ENCODE measurements at places on chromosomes 6 and 20. TPM values are rescaled to one million over a fixed set of nuclear protein-coding genes. Genes with fewer than 3 reads are reported as not detected.

The MYL9 gene
- total RNA-seq: 2.0 TPM

The CDH4 gene
- total RNA-seq: 5.7 TPM

The SPTLC3 gene
- total RNA-seq: 1.1 TPM

The CRISP2 gene
- not detected for total RNA-seq

The ACTL10 gene
- 2.7 TPM for total RNA-seq

The ATP9A gene
- 25.2 TPM for total RNA-seq
